ENCODE measurements at places on chromosomes 7 and 10.

- no peak for DNase-seq
These were observed 193.7 kb downstream of the RNLS start for GRCh38 chr10:88389456-88389855.

GRCh38 chr10:18109341-18109870 lies 30.8 kb upstream of the CACNB2 start:
- DNase-seq = no peak

GRCh38 chr7:149875396-149875795 lies 1.6 kb downstream of the ATP6V0E2 start:
- DNase-seq = no peak

DNA sequence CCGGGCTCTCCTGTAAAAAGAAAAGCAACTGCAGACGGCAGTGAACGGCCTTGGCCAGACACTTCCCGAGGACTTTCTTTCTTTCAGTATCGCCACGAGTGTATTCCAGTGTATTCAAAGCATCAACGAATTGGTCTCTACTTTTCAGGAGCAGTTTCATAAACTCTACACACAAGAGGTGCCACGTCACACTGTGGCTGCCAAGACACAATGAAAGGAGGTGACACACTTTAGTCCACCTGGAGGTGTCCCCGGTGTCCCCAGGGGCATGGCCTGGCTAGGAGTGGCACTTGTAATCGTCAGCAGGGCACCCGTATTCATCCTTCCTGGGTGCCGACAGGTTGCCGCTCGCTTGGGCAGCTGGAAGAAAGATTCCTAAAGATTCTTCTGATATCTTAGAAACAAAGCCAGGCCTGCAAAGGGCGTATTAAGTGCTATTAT lies 5.0 kb downstream of the TNS3 start:
- no peak for DNase-seq

GRCh38 chr10:10605551-10606081 lies 412.1 kb upstream of the CELF2 start:
- DNase-seq = no peak

GRCh38 chr7:105674200-105674920 lies 93.1 kb upstream of the EFCAB10 start:
- DNase-seq = no peak

DNA sequence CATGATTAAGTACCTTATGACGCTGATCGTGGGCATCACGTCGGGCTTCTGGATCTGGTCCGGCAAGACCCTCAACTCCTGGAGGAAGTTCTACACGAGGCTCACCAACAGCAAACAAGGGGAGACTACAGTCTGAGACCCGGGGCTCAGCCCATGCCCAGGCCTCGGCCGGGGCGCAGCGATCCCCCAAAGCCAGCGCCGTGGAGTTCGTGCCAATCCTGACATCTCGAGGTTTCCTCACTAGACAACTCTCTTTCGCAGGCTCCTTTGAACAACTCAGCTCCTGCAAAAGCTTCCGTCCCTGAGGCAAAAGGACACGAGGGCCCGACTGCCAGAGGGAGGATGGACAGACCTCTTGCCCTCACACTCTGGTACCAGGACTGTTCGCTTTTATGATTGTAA lies 2.5 kb downstream of the FZD1 start:
- no peak for DNase-seq

DNA sequence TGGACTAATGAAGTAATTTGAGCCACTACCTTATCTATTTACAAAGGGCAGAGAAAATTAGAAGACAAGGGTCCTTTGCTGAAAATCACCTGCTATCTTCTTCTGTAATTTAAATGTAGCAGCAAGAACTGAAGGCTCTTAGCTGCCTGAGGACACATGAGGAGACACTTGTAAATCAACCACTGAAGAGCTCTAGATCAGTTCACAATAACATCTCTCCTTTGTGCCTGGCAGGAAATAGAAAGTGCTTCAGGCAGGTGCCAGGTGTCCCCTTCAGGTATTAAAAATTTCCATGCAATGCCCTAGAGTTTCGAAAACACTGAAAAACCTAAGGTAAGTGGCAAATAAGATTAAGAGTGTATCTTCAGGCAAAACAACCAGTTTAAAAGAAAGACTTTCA lies 474.6 kb downstream of the GRM8 start:
- DNase-seq = no peak

- DNase-seq = no peak
These were observed 27.9 kb downstream of the C7orf25 start for GRCh38 chr7:42883950-42884349.

GRCh38 chr10:104928734-104929133 lies 287.6 kb downstream of the SORCS3 start:
- no peak for DNase-seq

DNA sequence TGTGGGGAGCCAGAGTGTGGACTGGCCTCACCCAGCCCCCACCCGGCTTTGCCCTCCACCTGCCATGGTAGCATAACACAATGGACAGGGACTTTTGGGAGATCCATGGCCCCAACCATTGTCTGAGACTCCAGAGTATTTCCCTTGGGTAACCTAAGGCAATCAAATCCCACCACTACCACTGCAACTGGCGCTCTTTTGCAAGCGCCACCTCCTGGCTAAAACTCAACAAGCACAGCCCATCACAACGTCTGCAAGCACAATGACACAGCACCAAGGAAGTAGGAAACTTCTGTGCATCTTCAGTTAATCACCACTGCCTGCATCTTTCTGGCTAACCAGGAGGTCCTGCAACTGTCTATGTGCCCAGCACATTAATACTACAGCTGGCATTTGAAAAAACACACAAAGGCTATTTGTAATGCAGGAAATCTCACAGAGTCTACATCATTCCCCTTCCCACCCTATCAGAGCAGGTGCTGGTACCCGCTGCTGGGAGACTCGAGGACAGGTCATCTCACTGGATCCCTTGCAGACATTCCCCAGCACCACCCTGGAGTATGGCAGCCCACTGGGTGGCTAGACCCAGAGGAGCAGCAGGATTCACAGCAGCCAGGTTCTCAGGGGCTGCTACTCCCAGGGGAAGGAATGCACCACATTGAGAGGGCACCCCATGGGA lies 27.7 kb downstream of the ANKRD26 start:
- DNase-seq = no peak
